ENCODE measurements at places on chromosomes 1 and 21.

DNA sequence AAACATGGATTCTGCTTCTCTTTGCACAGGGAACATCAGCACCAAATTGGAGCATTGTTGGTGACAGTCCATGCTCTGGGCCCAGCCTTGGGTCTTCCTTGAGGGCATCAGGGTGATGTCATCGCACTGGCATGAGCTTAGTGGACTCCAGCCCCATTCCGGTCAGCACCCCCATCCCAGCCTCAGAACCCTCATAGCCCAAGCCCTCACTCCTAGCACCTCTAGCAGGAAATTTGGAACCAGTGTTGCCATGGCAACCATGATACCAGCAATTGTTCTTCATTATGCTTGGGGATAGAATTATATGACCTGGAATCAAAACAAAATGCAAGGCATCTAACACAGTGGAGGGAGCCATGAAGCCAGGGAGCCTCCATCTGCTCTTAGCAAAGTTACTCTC lies 83.1 kb downstream of the VWA5B1 start:
- DNase-seq, result no peak

GRCh38 chr1:201495551-201496295 lies 11.2 kb downstream of the CSRP1 start:
- DNase-seq, result peak; percentile 89

DNA sequence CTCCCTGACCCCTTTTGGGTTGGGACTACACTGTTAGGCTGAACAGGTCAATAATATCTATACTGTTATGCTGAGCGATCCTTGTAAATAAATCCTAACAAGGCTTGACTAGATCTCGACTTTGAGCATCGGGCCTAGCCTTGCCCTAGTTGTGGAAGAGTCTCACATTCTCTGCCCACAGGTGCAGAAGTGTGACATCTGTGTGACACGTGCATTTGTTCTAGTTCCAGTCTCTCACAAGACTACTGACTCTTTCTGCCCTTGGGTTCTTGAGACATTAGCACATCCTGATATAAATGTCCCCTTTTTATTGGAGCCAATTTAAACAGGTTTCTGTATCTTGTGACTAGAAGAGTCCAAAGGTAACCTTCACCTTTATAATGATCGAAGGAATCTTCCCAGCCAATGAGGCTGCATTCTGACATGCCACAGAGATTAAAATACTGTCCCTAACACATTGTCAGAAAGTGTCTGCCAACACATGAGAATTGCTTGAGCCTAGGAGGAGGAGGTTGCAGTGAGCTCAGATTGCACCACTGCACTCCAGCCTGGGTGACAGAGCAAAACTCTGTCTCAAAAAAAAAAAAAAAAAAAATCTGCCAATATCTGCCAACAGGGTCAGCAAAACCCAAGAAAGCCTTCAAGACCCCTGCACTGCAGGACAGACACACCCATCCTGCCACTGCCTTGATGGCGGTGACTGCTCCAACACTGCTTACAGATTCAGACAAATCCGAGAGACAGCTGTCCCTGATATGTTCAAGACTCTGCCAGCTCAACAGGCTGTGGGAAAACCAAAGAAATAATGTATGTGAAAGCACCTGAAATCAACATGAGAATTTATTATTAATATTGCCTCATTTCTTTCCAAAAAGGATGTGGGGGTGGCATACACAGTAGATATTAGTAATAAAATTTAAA lies 56.5 kb upstream of the PSEN2 start:
- DNase-seq, result no peak

DNA sequence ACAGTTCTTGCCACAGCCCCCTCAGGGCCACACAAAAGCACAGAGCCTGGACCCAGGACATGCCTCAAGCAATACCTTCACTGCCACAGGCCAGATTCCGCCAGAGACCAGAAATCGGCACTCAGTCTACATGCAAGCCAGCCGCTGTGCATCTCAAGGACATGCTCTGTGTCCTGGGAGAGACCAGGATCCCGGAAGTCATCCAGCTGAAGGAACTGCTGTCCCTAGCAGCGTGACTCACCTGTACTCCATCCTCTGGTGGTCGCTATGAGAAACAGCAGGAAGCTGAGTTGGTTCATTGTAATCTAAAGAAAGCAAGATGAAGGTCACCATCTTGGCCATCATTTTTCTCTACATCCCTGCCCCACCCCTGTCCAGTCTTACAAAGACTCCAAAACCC lies 401 bp downstream of the ITLN1 start:
- DNase-seq, result no peak

DNA sequence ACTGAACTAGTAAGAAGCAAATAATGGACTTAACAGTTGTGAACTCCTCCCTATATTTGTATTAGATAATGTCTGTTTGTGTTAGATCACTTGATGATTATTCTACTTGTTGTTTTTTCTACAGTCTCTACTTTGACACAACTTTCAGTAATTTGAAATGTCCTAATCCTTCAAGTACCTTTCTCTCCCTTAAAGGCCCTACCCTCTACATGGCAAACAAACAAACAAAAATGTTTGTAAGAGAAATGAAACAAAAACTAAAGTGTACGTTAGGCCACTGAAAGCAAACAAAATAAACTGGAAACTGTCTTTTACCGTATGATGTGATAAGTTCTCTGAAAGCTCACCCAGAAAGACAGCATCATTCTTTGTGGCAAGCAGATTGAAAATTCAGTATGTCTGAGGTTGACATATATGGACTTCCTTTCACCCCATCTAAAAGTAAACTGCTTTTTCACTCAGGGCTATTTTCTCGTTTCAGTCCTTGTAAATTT lies 255.9 kb upstream of the SNX7 start:
- no peak for DNase-seq

GRCh38 chr1:36203554-36204346 lies 20.5 kb upstream of the THRAP3 start:
- DNase-seq, result peak; percentile 86

- DNase-seq, result no peak
Measured at GRCh38 chr1:229185963-229186362, 84.9 kb upstream of the RAB4A start.

GRCh38 chr1:37677808-37678207 lies 14.5 kb upstream of the CDCA8 start:
- no peak for DNase-seq

DNA sequence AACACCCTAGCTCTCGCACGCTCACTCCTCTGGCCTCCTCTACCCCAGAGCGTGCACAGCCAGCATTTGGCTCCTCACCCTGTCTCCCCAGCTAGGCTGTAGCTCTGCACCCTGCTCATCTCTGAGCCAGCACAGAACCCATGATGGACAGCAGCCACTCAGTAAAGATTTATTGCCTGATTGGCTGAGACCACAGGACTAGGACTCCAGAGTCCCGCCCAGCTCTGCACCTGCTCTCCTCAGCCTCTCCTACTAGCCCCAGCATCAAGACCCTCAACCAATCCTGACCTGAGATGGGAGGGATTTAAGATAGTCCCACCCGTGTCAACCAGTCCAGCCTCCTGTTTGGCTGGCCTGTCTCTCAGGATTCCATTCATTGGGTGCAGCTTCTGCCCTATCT lies 9.3 kb downstream of the C1QB start:
- DNase-seq, result no peak

- no peak for DNase-seq
Measured at GRCh38 chr1:231176421-231176820, 14.6 kb downstream of the TRIM67 start.

GRCh38 chr21:16742131-16742641 lies 770.7 kb upstream of the CXADR start:
- DNase-seq, result peak; percentile 47

DNA sequence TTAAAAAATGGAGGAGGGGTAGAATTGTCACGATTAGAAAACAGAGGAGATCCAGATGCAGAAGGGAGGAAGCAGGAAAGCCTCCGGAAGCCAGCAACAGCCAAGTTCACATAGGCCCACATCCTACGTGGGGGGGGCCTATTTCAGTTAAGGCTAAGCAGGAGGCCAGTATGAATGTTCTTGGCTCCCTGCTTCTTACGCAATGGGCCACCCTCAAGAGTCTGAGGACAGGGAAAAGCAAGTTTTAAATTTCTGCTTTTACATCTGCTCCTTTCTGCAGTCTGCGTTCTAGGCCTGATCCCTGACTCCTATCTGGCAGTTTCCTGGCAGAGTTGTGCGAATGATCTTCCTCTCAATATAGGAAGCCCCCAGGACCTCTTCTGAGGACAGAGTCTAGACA lies 30.6 kb downstream of the RABIF start:
- peak; percentile 56 for DNase-seq

DNA sequence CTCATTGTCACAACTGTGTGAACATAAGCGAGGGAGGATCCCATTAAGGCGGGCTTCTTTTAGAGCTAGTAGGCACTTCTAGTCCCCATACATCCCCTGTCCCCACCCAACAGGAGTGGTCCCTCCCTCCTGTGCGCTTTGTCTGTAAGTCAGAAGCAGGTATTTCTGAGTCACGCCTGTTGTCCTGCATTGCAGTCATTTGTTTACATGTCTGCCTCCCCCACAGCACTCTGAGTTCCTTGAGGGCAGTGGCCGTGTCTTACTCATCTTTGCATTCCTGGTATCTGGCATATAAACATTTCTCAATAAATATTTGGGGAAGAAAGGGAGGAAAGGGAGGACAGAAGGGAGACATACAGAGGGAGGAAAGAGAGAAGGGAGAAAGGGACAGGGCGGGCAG lies 40.3 kb downstream of the PLEKHA6 start:
- no peak for DNase-seq

DNA sequence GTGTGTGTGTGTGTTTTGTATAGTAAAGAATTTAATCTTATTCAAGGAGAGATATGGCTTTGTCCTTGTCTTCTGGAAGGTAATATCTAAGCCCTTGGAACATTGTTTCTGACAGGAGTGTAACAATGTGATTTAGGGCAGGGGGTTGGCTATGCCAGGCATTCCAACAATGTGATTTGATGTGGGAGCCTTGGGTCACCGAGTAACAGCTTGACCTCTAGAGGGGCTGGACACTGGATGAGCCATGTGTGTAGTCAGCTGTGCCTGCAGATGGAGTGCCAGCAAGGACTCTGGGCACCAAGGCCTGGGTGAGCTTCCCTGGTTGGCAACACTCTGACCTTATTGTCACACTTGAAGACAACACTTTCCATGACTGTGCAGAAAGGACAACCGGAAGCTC lies 336.1 kb upstream of the ZP4 start:
- DNase-seq, result no peak

GRCh38 chr1:221778125-221778524 lies 36.2 kb upstream of the DUSP10 start:
- DNase-seq, result no peak

GRCh38 chr1:14980621-14981218 lies 172.8 kb upstream of the TMEM51 start:
- DNase-seq, result no peak

- no peak for DNase-seq
Measured at GRCh38 chr21:28991861-28992525, 684 bp downstream of the LTN1 start.

DNA sequence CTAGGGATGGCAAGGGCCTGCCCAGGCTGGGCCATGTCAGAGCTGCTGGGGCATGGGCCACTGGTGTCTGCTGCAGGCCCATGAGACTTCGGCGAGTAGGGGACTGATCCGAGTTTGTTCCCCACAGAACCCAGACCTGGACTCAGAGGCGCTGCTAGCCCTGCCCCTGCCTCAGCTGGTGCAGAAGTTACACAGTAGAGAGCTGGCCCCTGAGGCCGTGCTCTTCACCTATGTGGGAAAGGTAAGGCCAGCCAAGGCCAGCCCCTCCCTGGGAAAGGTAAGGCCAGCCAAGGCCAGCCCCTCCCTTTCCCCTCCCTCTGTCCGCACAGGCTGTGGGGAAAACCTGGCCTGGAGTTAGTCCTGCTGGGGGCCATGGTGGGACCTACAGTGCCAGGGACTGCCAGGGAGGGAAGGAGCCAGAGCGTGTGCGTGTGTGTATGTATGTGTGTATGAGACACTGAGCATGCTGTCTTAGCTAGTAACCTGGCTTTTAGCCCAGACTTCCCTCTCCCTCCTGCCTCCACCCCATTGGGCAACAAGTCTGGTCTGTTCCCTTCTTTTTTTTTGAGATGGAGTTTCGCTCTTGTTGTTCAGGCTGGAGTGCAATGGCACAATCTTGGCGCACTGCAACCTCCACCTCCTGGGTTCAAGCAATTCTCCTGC lies 8.0 kb downstream of the FAAH start:
- peak; percentile 65 for DNase-seq

- no peak for DNase-seq
Measured at GRCh38 chr1:241593186-241593585, 47.0 kb downstream of the CHML start.

- DNase-seq, result no peak
Measured at GRCh38 chr1:156319664-156320063, 18.4 kb downstream of the CCT3 start.

GRCh38 chr1:22286491-22286890 lies 143.6 kb upstream of the WNT4 start:
- DNase-seq, result no peak

GRCh38 chr1:205454903-205455335 lies 926 bp downstream of the BLACAT1 start:
- no peak for DNase-seq

DNA sequence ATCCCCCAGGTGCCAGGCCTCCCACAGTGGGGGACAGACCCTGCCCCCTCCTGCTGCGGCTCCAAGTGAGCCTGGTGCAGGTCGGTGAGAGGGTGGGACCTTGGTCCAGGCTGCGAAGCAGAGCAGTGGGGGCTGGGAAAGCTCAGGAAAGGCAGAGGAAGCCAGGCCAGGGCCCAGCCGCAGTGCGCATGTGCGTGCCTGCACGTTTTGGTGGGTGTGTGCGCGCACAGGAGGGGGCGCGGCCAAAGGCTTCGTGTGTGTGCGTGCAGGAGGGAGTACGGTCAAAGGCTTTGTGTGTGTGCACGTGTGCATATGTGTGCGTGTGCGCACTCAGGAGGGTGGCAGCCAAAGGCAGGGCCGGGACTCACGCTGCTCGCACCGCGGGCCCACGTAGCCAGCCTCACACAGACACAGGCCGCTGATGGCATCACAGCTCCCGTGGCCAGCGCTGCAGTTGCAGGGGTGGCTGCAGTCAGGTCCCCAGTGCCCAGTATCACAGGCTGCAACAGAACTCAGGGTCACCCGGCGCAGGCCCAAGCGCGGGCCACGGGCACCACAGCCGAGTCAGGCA lies 45.9 kb downstream of the ARHGEF16 start:
- DNase-seq, result no peak

DNA sequence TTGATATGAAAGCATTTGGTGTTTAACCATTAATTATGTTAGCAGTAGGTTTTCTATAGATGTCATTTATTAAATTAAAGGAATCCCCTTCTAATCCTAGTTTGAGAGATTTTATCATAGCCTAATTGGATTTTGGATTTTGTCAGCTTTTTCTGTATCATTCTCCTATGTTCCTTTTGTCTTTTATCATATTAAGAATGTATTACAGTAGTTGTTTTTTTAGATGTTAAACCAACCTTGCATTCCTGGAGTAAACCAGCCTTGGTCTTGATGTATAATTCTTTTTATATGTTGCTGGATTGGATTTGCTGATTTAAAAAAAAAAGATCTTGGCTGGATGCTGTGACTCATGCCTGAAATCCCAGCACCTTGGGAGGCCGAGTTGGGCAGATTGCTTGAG lies 5.6 kb downstream of the SETDB1 start:
- DNase-seq, result no peak

Data from Right ventricle myocardium superior (tissue), 1 donor.